A549 treated with ZK216348 at 1 μM for 4 hours (cell line): ENCODE measurements at places on chromosomes 13 and 19. TPM values are rescaled to one million over a fixed set of nuclear protein-coding genes. Genes with fewer than 3 reads are reported as not detected.

The ERICH6B gene
- not detected in 5 replicates for total RNA-seq

The IZUMO4 gene
- 0.42 to 1.8 TPM (median 0.70 TPM) in 4 of 5 replicates, not detected in the other for total RNA-seq

The TEX29 gene
- 0.39 TPM in 1 of 5 replicates, not detected in the others for total RNA-seq

The PLK5 gene
- total RNA-seq: not detected in 5 replicates

The ZNF793 gene
- total RNA-seq: 0.16 TPM in 1 of 5 replicates, not detected in the others

The ZNF8 gene
- 0.93 to 1.4 TPM (median 1.1 TPM) in 5 replicates for total RNA-seq

The SIGLEC6 gene
- not detected in 5 replicates for total RNA-seq

The ZNF296 gene
- 5.5 to 12.5 TPM (median 11.8 TPM) in 5 replicates for total RNA-seq

The TRPC4 gene
- total RNA-seq: not detected in 5 replicates

The CLIP3 gene
- 0.53 to 0.99 TPM (median 0.90 TPM) in 5 replicates for total RNA-seq

The PLPPR2 gene
- 5.8 to 10.6 TPM (median 9.4 TPM) in 5 replicates for total RNA-seq

The PGLYRP2 gene
- not detected in 5 replicates for total RNA-seq

The ZNF837 gene
- 0.74 to 1.7 TPM (median 1.4 TPM) in 5 replicates for total RNA-seq

The CFD gene
- total RNA-seq: 5.8 to 25.7 TPM (median 20.6 TPM) in 5 replicates
